WTC11 (cell line): ENCODE measurements at places on chromosomes 2 and 18.
A peak's percentile ranks its signal among the peaks of the same experiment; 100 is the strongest.

GRCh38 chr2:2901384-2902345 is 476.0 kb downstream of the EIPR1 start:
- no peak for DNase-seq

DNA sequence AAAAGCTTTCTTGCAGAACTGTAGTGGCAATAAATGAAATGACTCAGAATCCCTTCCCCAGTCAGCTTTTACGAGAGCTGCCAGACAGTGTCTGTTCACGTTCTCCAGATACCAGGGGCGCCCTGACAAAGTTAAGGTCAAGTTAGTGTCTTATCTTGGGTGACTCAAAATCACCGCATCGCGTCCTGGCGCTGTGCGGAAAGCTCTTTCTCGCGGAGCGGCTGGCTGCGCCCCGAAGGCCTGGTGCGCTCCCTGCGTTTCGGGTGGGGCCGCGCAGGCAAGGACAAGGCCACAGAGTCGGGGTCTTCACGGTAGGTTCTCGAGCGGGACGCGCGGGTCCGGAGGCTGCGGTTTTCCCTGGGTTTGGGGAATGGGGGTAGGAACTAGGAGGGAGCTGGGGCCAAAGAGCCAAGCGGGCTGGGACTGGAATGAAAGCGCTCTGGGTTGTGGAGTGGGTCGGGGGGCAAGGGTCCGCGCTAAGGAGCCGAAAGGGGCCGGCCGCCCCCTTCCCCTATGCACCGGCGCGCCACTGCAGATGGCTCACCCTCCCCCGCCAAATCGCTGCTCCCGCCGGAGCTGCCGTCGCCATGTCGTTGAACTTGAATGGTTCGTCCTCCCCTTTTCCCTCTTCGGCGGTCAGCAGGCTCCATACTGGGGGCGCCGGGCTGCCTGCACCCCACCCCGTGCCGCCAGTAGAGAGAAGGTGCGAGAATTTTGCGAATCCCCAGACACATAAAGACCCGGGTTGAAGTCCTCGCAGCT is 2.6 kb upstream of the HOXD11 start:
- no peak for DNase-seq

DNA sequence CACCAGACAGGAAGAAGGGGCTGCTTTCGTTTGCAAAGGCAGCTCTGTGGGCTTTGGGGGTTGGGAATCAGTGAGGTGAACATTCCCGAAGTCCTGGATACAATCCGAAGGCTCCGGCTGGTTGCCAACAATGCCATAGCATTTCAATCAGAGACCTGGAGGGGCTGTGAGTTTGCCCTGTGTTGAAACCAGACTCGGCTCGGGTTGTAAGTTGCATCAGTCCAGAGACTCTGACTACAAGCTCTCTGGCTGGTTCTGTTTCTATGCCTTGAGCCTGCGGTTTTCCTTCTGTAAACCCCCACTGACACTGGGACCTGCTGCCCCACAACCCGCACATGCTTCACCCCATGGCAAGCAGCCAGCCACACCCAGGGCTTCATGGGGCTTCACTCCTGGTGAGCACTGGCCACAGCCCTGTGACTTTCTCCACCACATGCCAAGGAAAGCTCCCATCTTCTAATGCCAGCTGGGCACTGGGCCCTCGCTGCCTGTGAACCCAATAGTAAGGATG is 85.7 kb upstream of the ODC1 start:
- no peak for DNase-seq

- DNase-seq: no peak
These were observed 43.5 kb upstream of the ITSN2 start for GRCh38 chr2:24403832-24404212.

DNA sequence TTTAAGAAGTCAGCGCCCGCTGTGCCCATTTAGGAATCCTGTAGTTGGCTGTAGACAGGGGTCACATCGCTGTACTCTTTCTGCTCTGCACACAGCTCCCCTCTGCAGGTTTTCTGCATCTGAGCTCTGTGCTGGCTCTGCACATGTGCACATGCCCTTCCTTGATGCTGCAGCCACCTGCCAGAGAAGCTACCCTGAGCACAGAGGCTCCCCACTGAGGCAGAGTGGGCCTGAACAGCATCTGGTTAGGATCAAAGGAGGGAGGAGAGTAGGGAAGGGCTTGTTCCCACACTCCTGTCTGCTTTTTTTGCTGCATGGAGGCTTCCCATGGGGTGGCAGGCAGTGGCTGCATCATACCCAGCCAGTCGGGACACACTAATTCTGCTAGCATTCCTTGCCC is 238.9 kb downstream of the FHOD3 start:
- peak; percentile 18 for DNase-seq

GRCh38 chr2:234536178-234536965 is 39.5 kb upstream of the ARL4C start:
- no peak for DNase-seq

DNA sequence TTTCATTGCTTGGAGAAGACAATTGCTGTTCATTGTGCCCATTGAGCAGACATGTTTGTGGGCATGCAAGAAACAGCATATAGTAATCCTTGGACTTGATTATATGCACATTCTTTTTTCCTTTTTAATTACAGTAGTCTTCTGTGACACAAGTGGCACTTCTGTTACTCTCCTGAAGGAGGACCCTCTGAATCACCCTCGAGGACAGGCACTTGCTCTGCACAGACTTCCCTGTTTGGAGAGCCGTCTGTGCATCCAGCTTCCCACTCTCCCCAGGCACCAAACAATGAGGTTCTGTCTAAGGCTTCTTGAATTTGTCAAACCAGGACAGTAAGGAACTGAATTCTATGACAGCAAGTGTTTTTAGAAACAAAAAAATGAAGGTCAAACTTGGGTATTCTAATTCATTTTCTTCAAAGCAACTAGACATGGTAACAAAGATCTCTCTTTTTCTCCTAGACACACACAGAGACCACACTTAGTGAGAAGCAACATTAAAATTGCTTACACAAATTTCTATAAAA is 844.6 kb upstream of the ID2 start:
- no peak for DNase-seq

DNA sequence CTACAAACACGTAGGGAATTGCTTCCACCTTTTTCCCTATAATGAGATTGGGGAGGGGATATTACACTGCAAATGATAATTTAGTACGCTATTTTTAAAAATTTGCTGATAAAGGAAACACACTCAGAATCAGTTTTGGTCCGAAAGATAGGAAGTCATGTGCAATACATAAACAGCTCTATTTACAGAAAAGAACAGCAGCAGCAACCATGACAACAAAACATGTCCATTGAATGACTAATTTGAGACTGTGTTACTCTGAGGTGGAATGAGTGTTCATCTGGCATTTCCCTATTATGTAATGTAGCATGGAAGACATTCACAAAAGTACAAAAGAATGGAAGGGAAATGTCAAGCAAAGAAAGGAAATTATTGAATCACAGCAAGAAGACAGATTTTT is 337.2 kb downstream of the NBAS start:
- no peak for DNase-seq

DNA sequence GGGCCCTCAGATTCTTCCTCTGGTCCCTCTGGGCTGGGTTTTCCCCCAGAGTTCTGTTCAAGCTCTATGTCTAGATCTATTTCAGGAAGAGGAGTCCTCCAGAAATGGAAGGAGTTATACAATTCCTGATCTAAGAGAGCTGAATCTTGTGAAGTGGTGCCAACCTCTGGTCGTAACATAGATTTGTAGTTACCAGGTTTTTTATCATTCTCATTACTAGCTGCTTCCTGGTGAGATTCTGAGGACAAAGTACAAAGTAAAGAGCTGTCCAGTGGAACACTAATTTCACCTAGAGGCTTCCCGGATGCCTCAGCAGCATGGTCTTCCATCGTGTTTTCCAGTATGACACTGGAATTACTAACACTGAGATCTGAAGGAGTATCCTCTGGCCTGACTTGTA is 44.1 kb downstream of the PPP4R1 start:
- DNase-seq: no peak

DNA sequence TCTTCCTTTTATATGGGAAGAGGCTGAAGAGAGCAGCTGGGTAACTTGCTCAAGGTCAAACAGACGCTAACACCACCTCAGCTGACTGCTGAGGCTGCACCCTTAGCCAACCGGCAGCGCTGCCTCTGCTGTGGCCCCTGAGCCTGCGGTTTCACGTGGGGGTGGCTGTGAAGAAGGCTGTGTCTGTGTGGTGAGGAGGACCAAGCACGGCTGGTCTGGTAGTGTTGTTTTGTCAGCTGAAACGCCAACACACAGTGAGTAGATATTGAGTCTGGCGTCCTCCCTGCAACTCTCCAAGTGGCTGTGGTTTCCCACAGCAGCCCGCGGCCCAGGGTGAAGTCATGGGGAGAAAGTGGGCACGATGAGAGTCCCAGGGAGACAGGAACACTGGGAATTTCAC is 69.6 kb downstream of the THNSL2 start:
- DNase-seq: no peak

DNA sequence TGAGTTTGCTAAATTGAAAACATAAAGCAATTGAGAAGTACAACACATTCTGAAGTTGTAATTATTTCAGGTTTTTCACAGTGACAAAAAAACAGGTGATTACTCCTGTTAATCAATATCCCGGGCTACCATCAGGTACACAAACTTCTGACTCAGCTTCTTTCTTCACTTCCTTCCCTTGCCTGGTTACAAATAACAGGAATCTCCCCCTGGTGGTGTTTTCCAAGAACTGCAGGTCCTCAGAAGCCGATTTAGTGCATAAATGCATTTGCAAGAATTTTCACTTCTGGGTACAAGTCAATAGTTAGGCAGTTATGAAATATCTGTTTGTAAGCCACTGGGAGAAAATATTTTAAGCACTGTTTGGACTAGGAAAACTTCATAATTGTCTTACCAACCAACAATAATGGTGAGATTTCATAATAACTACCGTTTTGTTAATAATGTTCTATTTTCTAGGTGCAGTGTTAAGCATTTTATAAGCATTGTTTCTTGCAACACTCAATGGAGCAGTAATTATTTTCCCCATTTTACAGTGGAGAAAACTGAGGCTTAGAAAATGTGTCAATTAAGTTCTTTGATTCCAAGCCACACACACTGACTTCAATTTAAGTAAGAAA is 12.4 kb upstream of the GMCL1 start:
- DNase-seq: peak; percentile 75

GRCh38 chr2:231633241-231633976 is 40.7 kb downstream of the TEX44 start:
- no peak for DNase-seq

- DNase-seq: no peak
These were observed 18.0 kb downstream of the DNMT3A start for GRCh38 chr2:25323610-25324189.

DNA sequence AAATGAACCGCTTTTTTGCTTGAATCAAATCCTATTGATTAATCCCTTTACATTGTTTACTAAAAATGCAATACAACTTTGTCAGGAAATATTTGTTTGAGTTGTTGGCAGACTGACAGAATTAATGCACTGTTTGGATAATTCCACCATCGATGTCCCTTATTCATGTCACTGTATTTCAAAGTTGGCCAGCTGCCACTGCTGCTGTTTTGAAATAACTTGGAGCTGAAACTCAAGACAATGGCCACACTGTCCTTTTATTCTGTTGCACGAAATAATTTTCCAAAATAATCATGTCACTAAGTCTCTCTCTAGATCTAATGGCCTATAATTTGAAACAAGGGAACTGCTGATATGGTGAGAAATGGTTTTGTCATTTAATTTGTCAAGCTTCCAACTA is 55.2 kb upstream of the PAX3 start:
- DNase-seq: no peak

DNA sequence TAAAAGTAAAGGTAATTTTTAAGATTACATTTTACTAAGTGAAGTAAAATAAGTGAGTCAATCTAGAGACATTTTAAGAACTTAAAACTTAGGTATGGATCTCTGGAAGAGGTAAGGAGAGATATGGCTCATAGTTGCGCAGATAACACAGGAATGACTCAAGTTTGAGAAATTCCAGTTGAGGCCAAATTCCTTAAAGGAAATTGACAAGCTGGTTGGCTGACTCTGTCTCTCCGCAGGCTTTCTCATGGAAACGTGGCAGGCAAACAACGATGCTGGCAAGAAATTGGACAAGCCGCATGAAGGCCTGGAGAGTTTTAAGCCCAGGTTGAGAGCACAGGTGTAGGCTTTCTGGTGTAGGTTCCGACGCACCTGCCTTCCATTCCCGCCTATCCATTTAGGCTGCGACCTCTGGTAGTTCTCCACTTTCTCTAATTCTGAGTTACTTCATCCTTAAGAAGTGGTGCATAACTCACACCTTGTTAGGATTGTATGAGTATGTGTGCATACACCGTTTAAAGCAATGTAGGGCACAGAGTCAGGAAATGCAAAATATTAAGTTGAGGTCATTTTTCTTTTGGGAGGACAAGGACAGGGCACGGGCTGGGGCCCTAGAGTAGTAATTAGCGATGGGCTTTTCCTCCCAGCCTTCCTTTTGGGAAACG is 589 bp upstream of the DAW1 start:
- DNase-seq: no peak

DNA sequence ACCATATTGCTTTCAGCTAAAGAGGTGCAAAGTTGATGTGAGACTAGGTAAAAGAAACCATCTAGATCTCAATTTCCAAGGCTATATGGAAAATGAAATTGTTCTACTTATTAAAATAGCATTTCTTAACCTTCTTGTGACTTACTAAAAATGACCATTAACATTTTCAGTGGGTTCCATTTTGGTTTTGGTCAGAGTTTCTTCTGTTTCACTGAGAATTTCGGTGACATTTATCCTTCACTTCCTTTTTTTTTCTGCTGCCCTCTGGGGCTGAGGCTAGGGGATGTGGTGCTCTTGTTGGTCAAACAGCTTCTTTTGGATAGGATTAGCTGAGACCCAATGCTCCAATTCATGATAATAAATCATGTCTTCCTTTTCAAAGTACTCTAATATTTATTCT is 44.3 kb upstream of the REL start:
- DNase-seq: no peak

- no peak for DNase-seq
These were observed 156.1 kb upstream of the APCDD1 start for GRCh38 chr18:10298346-10298745.

- DNase-seq: no peak
These were observed 59.0 kb upstream of the SPATS2L start for GRCh38 chr2:200247494-200247893.

DNA sequence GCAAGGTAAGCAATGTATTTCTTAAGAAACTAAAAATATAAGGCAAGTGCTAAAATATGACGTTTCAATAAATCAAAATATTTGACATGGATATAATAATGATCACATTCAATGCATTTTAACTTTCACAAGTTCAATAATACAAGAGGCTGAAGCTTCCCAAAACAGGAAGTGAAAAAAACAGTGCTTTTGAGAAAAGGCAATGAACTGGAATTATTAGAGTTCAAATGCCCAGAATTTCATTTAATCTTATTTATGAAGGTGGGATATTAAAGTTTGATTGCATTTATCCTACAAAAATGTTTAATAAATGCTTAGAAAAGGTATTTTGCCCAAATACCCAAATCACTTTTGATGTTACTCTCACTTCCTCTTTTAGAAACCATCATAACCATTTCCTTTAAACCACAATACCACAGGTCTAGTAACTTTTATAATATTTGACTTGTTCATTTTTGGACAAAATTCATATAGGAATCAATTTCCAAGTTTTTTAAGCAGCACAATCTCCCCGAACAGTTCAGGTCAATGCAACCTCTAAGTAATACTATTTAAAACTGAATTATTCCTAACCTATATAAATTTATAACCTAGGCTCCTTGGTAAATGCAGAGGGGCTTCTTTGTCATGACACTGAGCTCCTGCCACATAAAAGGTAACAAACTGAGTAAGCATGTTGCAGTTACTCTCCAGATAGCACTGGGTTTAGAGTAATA is 2.1 kb downstream of the NCKAP1 start:
- no peak for DNase-seq

- DNase-seq: no peak
These were observed 295.5 kb upstream of the RND3 start for GRCh38 chr2:150783015-150783414.
